Forelimb muscle (tissue), 1 donor: ENCODE measurements at places on chromosomes 13 and 19. TPM values are rescaled to one million over a fixed set of nuclear protein-coding genes. Genes with fewer than 3 reads are reported as not detected.

- DNase-seq = no peak
These were observed 8.9 kb downstream of the CCDC97 start for GRCh38 chr19:41318696-41319499.

DNA sequence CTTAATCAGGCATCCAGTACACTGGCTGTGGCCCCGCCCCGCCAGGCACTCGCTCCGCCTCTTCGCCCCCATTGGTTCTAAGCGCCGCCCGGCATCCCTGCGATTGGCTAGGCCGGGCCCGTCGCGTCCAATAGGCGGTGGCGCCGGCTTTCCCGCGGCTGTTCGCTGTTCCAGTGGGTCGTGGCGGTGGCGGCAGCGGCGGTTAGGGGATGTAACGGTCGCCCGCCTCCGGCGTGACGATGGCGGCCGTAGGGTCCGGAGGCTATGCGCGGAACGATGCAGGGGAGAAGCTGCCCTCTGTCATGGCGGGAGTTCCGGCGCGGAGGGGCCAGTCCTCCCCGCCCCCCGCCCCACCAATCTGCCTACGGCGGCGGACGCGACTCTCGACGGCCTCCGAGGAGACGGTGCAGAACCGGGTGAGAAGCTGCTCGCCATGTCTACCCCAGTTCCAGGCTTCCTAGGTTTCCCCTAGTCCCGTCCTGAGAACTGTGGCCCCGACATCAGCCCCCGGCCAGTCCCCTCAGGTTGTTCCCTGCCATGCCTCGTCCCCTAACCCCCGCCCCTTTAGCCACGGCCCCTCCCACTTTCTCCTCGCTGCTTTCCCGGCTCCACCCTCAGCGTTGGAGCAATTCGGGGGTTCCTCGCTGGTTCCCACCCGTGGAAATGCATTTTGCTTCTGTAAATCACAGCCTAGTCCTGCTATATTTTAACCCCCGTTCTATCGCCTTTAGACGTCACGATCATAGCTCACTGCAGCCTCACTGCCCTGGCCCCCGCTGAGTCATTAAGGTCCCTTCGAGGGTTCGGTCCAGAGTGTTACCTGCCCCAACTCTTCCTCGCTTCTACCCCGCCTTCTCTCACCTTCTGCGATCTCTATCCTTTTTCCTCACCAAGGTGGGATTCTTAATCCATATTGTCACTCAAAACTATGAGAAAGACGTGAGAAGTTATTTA, at the start of gene WDR62:
WDR62 (plus strand) TSS at position 165 of the 954 bp plus-strand sequence; CDS start at position 240, 75 bp downstream.
- DNase-seq = no peak

- no peak for DNase-seq
These were observed 1108.8 kb upstream of the PCDH20 start for GRCh38 chr13:62524498-62524897.

DNA sequence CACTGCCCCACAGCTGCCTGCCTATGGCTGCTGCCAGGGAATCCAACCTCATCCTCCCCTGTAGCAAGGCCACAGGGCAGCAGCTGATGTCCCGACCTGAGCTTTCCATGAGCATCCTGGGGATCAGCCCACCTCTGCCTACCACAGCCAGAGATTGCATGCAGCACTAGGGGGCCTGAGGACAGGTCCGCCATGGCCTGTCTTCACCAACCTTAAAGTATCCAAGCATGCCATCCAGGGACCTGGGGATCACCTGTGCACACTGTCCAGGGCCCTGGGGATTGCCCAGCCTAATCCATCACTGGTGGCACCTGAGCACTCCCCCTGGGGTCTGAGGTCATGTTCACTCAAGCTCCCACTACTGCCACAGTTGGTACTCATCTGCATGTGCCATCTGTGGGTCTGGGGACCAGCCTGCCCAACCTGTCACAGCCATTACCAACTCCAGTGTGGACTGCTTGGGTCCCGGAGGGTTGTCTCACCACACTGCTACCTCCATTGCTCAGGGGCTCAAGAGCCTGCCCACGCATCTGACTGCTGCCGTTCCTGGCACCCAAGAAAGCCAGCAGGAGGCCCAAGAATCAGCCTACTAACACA, 53.0 kb downstream of the KCTD15 start:
- no peak for DNase-seq

- no peak for DNase-seq
These were observed 31.4 kb downstream of the SMAD9 start for GRCh38 chr13:36888645-36889044.

GRCh38 chr19:46678110-46678732, 17.2 kb upstream of the DACT3 start:
- no peak for DNase-seq

- no peak for DNase-seq
These were observed 3.8 kb downstream of the C19orf47 start for GRCh38 chr19:40344422-40344821.

DNA sequence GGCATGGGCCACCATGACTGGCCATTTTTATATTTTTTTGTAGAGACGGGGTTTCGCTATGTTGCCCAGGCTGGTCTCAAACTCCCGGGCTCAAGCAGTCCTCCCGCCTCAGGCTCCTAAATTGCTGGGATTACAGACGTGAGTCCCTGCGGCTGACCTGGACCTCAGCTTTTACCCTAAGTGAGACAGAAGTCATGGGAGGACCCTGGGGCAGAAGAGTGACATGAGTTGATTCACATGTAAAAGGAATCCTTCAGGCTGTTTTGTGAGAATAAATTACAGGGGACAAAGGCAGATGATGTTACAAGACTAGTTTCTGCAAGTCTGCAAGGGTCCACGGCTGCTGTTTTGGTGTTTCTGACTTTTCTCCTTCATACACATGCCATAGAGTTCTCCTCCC, 2.6 kb upstream of the BCAM start:
- no peak for DNase-seq

DNA sequence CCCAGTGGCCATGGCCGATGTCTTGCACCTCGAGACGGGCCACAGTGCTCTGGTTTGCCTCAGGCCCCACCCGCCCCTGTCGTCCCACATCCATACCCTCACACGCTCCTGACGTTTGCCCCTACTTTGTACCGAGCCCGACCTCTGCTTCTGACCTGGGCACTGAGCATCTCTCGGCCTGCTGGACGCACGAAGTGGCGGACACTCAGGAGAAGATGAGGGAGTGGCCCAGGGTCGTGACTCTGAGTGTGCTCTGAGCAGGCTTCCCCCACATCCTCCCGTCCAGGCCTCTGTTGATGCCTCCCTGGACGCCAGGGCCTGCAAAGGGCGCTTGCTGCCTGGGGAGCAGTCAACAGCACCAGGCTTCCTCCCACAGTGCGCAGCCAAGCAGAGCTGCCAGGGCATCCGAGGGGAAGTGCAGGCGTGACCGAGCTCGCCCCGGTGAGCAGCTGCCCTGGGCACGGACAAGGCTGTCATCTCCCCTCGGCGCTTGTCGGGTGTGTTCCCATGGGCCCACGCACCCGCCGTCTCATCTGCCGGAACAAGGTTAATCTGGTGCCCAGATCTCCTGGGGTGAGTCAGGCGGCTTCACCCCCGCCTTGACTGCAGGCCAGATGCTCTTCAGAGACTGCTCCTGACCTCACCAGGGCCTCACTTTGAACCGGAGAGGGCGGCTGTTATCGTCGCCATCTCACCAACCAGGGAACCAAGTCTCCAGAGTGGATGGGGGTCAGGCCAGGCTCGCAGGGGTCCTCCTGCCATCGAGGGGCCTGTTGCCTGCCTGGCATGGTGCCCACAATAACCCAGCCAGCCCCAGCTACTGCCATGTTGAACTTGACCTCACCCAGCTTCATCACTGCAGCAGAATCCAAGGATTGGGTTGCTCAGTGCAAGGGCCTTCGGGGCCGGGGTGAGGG, 27.2 kb downstream of the COMP start:
- DNase-seq = no peak

- DNase-seq = no peak
These were observed at the start of gene ATG4D for GRCh38 chr19:10543420-10544241. TSS of gene ATG4D (plus strand) at chr19:10543904. CDS start at chr19:10544091, 187 bp downstream.

GRCh38 chr13:46198696-46199193, 13.0 kb upstream of the LRRC63 start:
- no peak for DNase-seq

DNA sequence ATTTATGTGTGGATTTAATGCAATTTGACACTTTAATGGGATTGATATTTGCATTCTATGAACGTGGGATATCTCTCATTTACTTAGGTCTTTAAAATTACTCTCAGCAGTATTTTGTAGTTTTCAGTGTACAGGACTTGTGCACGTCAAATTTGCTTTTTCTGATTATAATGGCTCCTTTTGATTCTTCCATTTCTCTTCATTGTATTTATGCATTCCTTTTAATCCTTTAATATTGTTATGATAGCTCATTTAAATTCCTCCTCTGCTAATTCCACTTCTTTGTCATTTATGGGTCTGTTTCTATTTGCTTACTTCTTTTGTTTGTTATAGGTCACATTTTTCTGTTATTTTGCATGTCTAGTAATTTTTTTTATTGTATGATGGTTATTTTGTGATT, 226.6 kb downstream of the ATP8A2 start:
- no peak for DNase-seq

DNA sequence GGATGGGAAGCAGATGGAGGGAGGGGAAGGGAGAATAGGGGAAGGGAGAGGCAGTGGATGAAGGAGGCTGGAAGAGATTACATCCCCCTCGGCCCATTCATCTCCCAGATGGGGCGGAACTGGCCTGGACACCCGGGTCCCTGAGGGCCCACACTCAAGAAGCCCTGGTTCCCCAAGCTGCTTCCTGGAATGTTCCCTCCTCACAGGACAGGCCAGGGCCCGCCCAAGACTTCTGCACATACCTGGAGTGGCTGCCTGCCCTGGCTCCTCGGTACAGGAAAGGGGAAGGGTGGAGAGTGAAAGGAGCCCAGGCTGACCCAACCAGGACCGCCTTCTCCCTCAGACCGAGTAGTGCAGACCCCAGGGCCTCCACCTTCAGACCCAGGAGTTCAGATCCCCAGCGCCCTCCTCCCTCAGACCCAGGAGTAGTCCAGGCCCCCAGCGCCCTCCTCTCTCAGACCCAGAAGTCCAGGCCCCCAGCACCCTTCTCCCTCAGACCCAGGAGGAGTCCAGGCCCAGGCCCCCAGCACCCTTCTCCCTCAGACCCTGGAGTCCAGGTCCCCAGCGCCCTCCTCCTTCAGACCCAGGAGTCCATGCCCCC, 489 bp downstream of the NTF4 start:
- DNase-seq = no peak

MIA gene
- polyA plus RNA-seq = 1.6 TPM

AMER2 gene
- polyA plus RNA-seq = 0.03 TPM

WTIP gene
- 18.7 TPM for polyA plus RNA-seq

ATP7B gene
- polyA plus RNA-seq = 4.6 TPM

ZNF625 gene
- 4.2 TPM for polyA plus RNA-seq

CLC gene
- polyA plus RNA-seq = 1.3 TPM

ARHGAP33 gene
- 15.0 TPM for polyA plus RNA-seq

NLRP12 gene
- polyA plus RNA-seq = 0.25 TPM

CLN5 gene
- polyA plus RNA-seq = 15.0 TPM
